ENCODE measurements at places on chromosomes 16 and 17. TPM values are rescaled to one million over a fixed set of nuclear protein-coding genes. Genes with fewer than 3 reads are reported as not detected.

Gene CEMP1
- total RNA-seq: 1.2 TPM

Gene HEATR9
- not detected for total RNA-seq

Gene KRT15
- not detected for total RNA-seq

Gene CACNB1
- total RNA-seq: 12.4 TPM

- no peak for DNase-seq
- H3K27me3 ChIP-seq: no peaks in the 10 kb centered on the region
- no peaks in the 10 kb centered on the region for H3K36me3 ChIP-seq
- peaks cover 10% of the 10 kb centered on the region for H3K4me1 ChIP-seq
- H3K4me3 ChIP-seq: no peak overlapping the region
Observed at GRCh38 chr16:10608687-10609401, 28.4 kb upstream of the EMP2 start.

DNA sequence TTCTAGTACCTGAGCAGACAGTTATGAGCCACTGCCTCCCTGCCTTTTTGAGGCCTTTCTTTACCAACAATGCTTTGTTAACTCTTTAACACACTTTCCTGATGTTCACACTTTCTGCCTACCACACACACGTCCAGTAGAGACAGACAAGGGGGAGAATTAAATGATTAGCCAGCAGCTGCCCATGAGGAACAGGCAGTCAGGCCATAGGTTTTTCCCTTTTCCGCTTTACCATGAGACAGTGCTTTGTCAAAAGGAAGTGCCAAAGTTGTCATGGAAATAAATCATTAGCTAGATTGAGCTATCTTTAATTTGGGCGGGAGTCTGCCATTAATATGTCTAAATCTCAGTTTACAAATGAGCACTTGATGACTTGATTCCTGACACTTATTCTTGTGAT is 102.1 kb downstream of the PITPNC1 start:
- no peaks in the 10 kb centered on the region for H3K36me3 ChIP-seq
- H3K4me1 ChIP-seq: no peaks in the 10 kb centered on the region
- no peak overlapping the region for H3K4me3 ChIP-seq

GRCh38 chr17:35117984-35118383 is 1.7 kb downstream of the RAD51D start:
- no peak overlapping the region for H3K4me3 ChIP-seq
- H3K27me3 ChIP-seq: no peaks in the 10 kb centered on the region
- no peak overlapping the region for H3K27ac ChIP-seq
- peaks cover 18% of the 10 kb centered on the region for H3K4me1 ChIP-seq

GRCh38 chr17:81481073-81481799 is 31.4 kb downstream of the ACTG1 start:
- DNase-seq: peak; percentile 85
- peaks cover 38% of the 10 kb centered on the region for H3K4me1 ChIP-seq
- H3K27me3 ChIP-seq: no peaks in the 10 kb centered on the region
- H3K36me3 ChIP-seq: no peaks in the 10 kb centered on the region
- H3K4me3 ChIP-seq: peak overlapping the region; percentile 58
- peak overlapping the region; percentile 7 for H3K27ac ChIP-seq

DNA sequence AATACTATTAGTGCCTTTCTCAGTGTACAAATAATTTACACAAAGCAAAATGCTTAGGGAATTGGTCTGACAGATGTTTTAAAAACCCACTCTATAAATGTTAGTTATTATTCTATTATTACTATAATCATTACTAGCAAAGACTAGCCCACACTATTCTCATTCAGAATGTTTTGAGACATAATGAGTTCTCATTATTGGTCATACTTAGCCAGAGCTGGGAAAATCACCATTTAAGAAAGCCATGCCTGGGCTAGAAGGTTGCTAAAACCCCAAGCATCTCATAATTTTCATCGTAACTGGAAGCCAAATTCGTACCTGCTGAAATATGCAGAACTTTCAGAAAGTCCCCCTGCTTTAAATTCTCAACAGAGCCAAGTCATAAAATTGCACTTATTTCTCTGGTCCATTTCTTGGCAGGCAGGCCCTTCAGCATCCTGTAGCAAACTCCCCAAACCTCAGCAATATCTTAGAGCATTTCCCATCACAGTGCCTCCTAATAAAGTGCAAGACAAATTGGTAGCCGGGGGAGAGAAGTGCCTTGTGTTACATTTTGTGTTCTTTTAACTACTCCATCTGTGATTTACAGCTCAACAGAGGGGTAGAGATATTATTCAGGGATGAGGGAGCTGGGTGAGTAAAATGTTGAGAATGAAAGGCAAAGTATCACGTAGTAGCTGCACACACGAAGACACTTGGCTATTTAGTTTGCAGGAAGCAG is 79.8 kb upstream of the ADAMTS18 start:
- H3K4me1 ChIP-seq: no peaks in the 10 kb centered on the region
- no peak overlapping the region for H3K27ac ChIP-seq
- no peaks in the 10 kb centered on the region for H3K27me3 ChIP-seq
- no peak for DNase-seq
- H3K4me3 ChIP-seq: no peak overlapping the region
- no peaks in the 10 kb centered on the region for H3K36me3 ChIP-seq

Gene OTOP2
- total RNA-seq: not detected

DNA sequence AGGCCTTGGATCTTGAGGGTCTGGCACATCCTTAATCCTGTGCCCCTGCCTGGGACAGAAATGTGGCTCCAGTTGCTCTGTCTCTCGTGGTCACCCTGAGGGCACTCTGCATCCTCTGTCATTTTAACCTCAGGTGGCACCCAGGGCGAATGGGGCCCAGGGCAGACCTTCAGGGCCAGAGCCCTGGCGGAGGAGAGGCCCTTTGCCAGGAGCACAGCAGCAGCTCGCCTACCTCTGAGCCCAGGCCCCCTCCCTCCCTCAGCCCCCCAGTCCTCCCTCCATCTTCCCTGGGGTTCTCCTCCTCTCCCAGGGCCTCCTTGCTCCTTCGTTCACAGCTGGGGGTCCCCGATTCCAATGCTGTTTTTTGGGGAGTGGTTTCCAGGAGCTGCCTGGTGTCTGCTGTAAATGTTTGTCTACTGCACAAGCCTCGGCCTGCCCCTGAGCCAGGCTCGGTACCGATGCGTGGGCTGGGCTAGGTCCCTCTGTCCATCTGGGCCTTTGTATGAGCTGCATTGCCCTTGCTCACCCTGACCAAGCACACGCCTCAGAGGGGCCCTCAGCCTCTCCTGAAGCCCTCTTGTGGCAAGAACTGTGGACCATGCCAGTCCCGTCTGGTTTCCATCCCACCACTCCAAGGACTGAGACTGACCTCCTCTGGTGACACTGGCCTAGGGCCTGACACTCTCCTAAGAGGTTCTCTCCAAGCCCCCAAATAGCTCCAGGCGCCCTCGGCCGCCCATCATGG is 4.0 kb upstream of the ADGRG3 start:
- no peaks in the 10 kb centered on the region for H3K36me3 ChIP-seq
- H3K27ac ChIP-seq: no peak overlapping the region
- H3K4me3 ChIP-seq: no peak overlapping the region
- H3K4me1 ChIP-seq: no peaks in the 10 kb centered on the region

- no peaks in the 10 kb centered on the region for H3K4me1 ChIP-seq
- H3K27me3 ChIP-seq: no peaks in the 10 kb centered on the region
- DNase-seq: no peak
- no peak overlapping the region for H3K27ac ChIP-seq
- H3K4me3 ChIP-seq: no peak overlapping the region
Observed at GRCh38 chr16:86248310-86248905, 261.9 kb upstream of the FOXF1 start.

DNA sequence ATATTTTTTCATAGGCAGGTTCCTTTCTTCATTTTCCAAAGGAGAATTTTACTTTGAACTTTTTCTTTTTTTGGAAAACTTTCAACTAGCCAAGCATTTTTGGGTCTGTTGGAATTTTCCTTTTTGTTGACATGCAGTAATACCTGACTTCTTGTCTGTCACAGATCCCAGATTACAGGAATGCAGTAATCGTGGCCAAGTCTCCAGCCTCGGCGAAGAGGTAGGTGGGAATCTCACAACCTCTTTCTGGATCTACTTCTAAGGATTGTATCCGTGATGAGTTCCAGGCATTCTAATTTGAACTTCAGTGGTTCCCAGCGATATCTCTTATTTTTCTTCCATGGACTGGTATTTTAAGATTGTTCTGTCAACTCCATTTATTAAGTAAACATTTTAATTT is 31.7 kb downstream of the PRPSAP2 start:
- no peak for DNase-seq
- H3K4me3 ChIP-seq: no peak overlapping the region
- H3K27ac ChIP-seq: no peak overlapping the region
- no peaks in the 10 kb centered on the region for H3K27me3 ChIP-seq
- peaks cover 6% of the 10 kb centered on the region for H3K36me3 ChIP-seq
- peaks cover 3% of the 10 kb centered on the region for H3K4me1 ChIP-seq

Data from B cell (primary cell).